ENCODE measurements at places on chromosomes 13 and 19. TPM values are rescaled to one million over a fixed set of nuclear protein-coding genes. Genes with fewer than 3 reads are reported as not detected.
A peak's percentile ranks its signal among the peaks of the same experiment; 100 is the strongest.

DNA sequence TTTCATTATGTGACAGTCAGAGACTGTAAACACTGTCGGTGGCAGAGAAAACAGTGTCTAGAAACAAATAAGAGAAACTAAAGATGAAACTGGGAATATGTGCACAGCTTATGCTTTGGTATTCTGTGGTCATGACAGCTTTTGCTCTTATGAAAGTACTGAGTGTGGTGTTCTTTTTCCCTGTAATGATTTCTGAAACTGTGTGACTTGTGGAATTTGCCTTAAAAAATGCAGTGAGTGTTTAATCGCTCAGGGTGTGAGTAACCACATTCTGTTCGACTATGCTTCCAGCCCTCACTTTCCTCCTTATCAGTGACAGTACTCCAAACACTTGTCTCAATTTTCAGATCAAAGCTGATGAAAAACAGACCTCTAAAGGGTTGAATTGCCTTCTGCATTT, 66.9 kb upstream of the DIAPH3 start:
- no peak overlapping the region for H3K4me3 ChIP-seq
- DNase-seq = no peak
- peaks cover 11% of the 10 kb centered on the region for H3K27me3 ChIP-seq
- H3K27ac ChIP-seq = no peak overlapping the region
- H3K36me3 ChIP-seq = no peaks in the 10 kb centered on the region

GRCh38 chr19:40690050-40690692, at the start of gene NUMBL:
Gene NUMBL, minus strand, starts transcription at chr19:40690651. Its CDS starts 168 bp downstream, at chr19:40690483.
- H3K36me3 ChIP-seq = peaks cover 1% of the 10 kb centered on the region
- no peaks in the 10 kb centered on the region for H3K27me3 ChIP-seq
- DNase-seq = no peak
- H3K4me1 ChIP-seq = peaks cover 3% of the 10 kb centered on the region
- peak within 1 kb of the TSS; percentile 83 for H3K4me3 ChIP-seq
- H3K27ac ChIP-seq = peak within 1 kb of the TSS; percentile 94

CABP5 gene
- total RNA-seq = not detected

TINCR gene
- 0.40 TPM for total RNA-seq

- H3K36me3 ChIP-seq = no peaks in the 10 kb centered on the region
- no peak for DNase-seq
- no peaks in the 10 kb centered on the region for H3K4me1 ChIP-seq
- no peak overlapping the region for H3K4me3 ChIP-seq
- no peak overlapping the region for H3K27ac ChIP-seq
These were observed 446.7 kb upstream of the SPRY2 start for GRCh38 chr13:80787604-80788003.

DNA sequence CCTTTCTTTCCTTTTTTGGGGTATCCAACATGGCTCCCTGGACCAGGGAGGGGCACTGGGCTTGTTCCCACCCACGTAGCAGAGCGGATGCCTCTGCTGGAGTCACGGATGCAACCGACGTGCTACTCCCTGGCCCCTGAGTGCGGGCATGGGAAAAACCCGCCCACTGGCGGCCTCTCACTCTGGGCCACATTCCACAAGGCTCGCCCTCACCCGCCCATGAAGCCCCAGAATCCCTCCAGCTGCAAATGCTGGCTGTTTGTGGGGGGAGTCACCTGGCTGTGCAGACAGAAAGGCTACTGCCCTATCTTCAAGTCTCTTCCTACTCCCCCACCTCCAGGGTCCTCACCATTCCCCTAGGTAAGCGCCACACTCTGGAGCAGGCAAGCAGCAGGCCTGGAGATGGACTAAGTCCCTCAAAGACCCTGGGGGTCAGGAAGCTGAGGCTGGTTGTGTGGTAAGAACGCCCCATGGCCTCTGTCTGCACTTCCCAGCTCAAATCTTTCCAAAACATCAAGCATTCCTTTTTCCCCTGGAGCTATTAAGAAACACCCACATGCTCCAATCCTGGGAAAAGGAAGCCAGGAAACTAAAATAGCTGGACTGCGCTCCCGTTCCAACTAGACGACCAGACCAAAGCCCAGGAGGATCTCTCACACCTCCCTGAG, 17.9 kb upstream of the EPHX3 start:
- peaks cover 27% of the 10 kb centered on the region for H3K36me3 ChIP-seq
- no peak overlapping the region for H3K27ac ChIP-seq
- H3K27me3 ChIP-seq = no peaks in the 10 kb centered on the region
- H3K4me3 ChIP-seq = no peak overlapping the region

- H3K4me1 ChIP-seq = no peaks in the 10 kb centered on the region
- no peak overlapping the region for H3K4me3 ChIP-seq
- H3K36me3 ChIP-seq = no peaks in the 10 kb centered on the region
- H3K27me3 ChIP-seq = no peaks in the 10 kb centered on the region
- no peak overlapping the region for H3K27ac ChIP-seq
These were observed 131.8 kb upstream of the VSTM2B start for GRCh38 chr19:29393915-29394460.

EPSTI1 gene
- total RNA-seq = 120 TPM

DNA sequence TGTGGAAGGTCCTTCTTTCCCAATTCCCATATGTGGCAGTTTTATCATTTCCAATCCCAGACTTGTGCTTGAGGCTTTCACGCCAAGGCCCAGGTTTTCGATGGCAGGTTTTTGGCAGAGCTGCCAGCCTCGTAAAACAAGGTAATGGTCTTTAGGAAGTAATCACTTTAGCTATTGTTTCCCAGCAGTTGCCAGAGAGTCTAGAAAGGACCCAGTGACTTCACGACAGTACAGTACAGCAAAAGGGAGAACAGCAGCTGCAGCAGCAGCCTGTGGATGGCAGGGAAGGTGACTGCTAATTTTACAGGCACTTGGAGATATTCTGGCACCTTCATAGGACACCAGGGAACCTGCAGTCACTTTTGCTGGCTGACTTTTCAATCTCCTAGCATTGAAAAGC, 291.6 kb upstream of the MAB21L1 start:
- DNase-seq = no peak
- no peaks in the 10 kb centered on the region for H3K27me3 ChIP-seq
- H3K27ac ChIP-seq = no peak overlapping the region

TJP3 gene
- 2.7 TPM for total RNA-seq

DNA sequence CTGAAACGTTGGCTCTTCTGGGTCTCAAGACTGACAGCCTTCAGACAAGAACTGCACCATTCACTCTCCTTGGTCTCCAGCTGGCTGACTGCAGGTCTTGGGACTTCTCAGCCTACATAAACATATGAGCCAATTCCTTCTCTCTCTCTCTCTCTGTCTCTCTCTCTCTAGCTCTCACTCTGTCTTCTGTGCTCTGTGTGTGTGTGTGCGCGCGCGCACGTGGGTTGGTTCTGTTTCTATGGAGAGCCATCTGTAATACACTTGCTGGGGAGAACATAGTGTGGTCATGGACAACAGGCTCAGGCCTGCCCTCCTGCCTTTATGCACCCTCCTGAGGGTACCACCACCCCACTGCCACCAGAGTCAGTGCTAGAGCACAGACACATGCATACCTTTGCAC, 13.7 kb upstream of the SERPINE3 start:
- DNase-seq = no peak
- H3K36me3 ChIP-seq = no peaks in the 10 kb centered on the region
- peaks cover 3% of the 10 kb centered on the region for H3K4me1 ChIP-seq
- no peaks in the 10 kb centered on the region for H3K27me3 ChIP-seq

Data from activated CD4-positive, alpha-beta T cell treated with anti-CD3 and anti-CD28 coated beads, Interleukin-2, amount 10 ng/mL, durations not matched to agents 7 days and 5 days (primary cell).